ENCODE measurements at places on chromosomes 7 and 10. TPM values are rescaled to one million over a fixed set of nuclear protein-coding genes. Genes with fewer than 3 reads are reported as not detected.

The MAGI2 gene
- 3.7 TPM for polyA plus RNA-seq

The CNPY4 gene
- polyA plus RNA-seq = 33.8 TPM

The ZNF488 gene
- 3.5 TPM for polyA plus RNA-seq

The MSS51 gene
- polyA plus RNA-seq = 62.6 TPM

The ADCY1 gene
- 9.9 TPM for polyA plus RNA-seq

The CYP2C19 gene
- not detected for polyA plus RNA-seq

The PSMG3 gene
- 19.2 TPM for polyA plus RNA-seq

The GPR37 gene
- 17.8 TPM for polyA plus RNA-seq

The AZGP1 gene
- polyA plus RNA-seq = 13.2 TPM

The PIP4K2A gene
- polyA plus RNA-seq = 17.3 TPM

The GPAM gene
- polyA plus RNA-seq = 9.6 TPM

DNA sequence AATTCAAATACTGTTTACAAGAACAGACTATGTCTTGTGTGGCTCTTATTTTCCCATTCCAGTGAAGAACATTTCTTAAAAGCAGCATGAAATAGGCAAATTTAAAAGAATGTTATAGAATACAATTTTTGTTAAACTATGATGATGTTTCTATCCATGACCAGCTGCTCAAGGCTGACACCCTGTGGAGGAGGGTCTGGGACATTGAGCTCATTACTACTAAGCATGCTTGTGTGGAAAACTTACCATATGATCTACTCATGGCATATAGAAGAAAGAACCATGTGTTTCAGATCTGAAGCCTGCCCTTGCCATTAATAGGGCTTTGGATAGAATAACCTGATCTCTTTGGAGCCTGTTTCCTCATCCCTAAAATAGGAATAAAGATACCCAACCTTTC, 125.0 kb downstream of the FOXP2 start:
- no peak for DNase-seq

- no peak for DNase-seq
Observed at GRCh38 chr10:112562809-112563663, 116.0 kb downstream of the VTI1A start.

- no peak for DNase-seq
Observed at GRCh38 chr7:3416453-3416852, 115.4 kb downstream of the SDK1 start.

DNA sequence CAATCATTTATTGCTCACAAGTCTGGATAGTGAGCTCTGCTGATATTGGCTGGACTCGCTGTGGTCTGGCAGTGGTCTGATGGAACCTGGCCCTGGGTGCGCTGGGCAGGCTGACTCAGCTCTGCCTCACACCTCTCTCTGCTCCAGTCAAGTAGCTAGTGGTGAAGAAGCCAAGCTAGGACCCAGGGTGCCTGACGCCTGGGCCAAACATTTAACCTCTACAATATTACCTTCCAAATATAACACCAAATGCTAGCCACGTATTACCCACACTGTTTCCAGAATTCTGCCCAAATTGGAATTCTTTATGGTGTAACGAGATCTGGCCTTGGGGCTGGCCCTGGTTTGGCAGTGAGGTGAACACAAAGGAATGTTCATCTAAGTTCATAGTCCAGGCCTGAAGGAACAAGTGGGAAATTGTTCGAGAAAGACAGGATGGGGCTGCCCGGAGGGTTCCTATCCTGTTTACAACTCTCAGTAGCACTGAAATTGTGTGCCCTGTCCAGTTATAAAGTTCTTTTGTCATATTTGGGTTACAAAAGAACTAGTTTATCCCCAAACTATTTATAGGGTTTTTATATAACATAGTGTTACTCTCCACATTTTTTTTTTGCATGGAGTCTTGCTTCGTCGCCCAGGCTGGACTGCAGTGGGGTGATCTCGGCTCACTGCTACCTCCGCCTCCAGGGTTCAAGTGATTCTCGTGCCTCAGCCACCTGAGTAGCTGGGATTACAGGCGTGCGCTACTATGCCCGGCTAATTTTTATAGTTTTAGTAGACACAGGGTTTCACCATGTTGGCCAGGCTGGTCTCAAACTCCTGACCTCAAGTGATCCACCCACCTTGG, 16.3 kb downstream of the OR2AE1 start:
- no peak for DNase-seq

DNA sequence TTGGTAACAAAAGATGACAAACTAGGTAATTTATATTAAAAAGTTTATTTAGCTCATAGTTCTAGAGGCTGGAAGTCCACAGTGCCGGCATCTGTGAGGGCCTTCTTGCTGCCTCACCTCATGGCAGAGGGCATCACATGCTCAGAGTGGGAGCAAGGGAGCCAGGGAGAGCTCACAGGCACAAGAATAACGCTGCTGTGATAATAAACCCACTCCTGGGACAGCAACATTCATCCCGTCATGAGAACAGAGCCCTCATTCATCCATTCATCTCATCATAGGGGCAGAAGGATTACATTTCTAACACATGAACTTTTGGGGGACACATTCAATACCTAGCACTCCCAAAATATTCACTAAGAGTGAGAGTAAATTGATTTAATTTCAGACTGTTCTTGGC, 170.6 kb upstream of the AKR1E2 start:
- no peak for DNase-seq

- no peak for DNase-seq
Observed at GRCh38 chr7:35430547-35431153, 176.8 kb upstream of the TBX20 start.

- DNase-seq = no peak
Observed at GRCh38 chr7:131945957-131946544, 389.6 kb upstream of the PODXL start.

DNA sequence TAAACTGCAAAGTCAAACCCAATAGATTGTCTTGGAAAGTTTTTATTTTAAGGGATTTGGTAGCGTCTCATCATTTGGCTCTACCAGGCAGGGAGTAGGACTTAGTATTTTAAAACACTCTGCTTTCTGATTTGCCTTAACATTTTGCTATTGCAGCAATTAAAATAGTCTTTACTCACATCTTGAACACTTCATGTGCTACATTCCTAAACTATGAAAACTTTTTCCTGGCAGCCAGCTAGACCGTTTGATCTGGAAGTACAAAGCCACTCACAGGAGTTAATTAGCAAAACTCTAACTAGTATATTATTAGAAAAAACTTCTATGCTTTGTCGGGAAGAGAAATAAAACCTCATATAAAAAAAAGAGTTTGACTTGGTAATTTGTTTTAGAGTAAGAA, 111.4 kb downstream of the TFPI2 start:
- no peak for DNase-seq

DNA sequence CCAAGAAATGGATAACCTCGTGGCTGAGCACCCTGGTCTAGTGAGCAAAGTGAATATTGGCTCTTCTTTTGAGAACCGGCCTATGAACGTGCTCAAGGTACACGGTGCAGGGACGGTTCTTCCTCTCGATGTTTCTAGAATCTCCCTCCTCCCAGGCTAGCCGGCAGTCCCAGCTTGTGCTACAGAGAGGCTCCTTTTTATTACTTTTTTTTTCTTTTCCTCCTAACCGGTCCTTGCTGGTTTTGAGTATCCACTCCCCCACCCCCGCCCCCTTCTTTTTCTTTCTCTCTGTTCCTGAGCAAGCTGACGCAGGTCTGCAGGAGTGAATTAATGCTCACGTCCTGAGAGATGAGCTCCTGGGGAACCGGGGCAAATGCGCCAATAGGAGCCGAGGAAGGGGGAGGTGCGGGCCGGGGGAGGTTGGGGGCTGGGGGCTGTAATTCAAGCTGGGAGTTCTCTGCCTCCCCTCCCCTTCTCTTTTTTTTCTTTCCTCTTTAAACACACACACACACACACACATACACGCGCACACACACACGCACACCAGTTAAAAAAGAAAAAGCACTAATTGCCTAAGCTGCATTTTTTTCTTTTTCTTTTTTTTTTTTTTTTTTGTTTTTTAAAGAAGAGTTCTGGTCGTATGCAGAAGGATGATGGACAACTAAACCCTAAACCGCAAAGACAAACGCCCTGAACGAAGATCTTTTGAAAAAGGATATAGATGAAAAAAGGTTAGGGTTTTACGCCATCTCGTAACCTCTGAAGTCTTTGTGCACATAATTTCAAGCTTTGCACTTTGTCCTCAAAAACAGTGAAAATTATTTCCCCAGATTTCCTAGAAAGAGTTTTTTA, 6.6 kb downstream of the CPA2 start:
- peak; percentile 86 for DNase-seq

DNA sequence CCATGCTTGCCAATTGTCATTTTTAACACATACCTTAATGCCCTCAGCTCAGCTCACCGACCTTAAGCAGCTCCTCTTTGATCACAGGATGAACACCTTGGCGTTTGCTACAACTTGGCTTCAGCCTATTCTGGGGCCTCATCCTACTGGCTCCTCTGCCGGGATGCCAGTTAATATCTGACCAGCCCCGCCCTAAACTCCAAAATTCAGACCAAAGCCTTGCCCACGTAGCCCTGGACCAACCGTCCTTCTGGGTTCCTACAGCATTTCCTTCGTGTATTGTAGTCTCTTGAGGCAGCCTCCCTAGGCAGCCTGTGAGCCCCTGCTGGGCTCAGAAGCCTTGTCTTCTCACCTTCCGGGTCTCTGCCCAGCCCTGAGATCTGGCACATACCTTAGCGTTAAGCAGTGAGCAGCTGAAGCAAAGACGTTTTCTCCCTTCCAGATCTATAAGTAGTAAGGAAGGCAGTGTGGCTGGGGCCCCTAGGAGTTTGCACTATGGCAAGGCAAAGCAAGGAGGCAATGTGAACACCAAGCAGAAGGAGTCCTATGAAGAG, 836 bp downstream of the ENO4 start:
- DNase-seq = no peak

DNA sequence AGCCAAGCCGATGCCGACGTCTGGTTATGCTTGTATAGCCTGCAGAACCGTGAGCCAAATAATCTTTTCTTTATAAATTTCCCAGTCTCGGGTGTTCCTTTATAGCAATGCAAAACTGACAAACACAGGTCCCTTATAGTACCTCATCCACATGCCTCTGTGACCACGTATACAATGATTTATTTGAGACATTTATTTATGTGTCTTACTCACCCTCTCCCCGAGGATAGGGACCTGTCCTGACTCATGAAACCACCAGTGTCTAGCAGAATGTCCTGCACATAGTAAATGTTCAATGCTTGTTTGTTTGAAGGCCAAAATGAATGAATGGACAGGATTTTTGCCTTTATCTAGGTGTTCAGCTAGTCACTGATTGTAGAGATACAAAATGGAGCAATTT, 147.9 kb upstream of the FZD8 start:
- DNase-seq = no peak

GRCh38 chr10:76177936-76178335, 746.5 kb downstream of the LRMDA start:
- DNase-seq = no peak

DNA sequence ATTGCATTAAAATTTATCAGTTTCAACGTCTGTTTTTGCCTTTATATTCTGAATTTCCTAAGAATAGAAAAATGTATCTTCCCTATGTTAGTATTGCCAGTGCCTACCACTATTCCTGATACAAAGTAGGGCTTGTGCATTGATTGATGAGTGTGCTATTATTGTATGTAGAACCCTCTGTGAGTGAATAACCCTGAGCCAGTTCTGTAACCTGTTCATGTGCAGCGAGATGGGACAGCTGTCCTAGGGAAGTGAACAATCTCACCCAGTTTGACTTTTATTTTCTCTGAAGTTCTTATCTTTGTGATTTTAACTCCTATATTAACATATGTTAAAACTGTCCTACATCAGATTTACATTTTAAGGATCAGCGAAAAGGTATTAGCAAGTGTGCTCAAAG, 178.4 kb upstream of the ADO start:
- no peak for DNase-seq

- no peak for DNase-seq
Observed at GRCh38 chr7:158246960-158247673, 340.5 kb downstream of the PTPRN2 start.

DNA sequence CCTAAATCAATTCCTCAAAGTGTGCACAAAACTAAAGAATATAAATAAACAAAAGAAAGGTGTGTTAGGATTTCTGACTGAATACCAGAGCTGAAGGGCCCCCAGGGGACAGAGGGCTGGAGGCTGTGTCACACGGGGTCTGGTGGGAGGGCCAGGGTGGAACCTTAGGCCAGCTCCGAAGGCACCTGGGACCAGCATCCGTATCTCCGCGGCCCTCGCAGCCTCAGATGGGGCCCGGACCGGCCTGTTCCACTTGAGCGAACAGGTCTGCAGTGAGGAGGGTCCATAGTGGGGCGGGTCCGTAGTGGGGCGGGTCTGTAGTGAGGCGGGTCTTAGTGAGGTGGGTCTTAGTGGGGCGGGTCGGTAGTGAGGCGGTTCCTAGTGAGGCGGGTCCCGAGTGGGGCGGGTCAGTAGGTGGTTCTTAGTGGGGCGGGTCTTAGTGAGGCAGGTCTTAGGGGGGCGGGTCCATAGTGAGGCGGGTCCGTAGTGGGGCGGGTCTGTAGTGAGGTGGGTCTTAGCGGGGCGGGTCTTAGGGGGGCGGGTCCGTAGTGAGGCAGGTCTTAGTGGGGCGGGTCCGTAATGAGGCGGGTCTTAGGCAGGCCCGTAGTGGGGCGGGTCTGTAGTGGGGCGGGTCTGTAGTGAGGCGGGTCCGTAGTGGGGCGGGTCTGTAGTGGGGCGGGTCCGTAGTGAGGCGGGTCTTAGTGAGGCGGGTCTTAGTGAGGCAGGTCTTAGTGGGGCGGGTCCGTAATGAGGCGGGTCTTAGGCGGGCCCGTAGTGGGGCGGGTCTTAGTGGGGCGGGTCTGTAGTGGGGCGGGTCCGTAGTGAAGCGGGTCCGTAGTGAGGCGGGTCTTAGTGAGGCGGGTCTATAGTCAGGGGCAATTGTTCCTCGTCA, 15.1 kb downstream of the GPR146 start:
- DNase-seq = no peak

GRCh38 chr10:89086801-89087521, 96.4 kb downstream of the FAS start:
- DNase-seq = peak; percentile 51

DNA sequence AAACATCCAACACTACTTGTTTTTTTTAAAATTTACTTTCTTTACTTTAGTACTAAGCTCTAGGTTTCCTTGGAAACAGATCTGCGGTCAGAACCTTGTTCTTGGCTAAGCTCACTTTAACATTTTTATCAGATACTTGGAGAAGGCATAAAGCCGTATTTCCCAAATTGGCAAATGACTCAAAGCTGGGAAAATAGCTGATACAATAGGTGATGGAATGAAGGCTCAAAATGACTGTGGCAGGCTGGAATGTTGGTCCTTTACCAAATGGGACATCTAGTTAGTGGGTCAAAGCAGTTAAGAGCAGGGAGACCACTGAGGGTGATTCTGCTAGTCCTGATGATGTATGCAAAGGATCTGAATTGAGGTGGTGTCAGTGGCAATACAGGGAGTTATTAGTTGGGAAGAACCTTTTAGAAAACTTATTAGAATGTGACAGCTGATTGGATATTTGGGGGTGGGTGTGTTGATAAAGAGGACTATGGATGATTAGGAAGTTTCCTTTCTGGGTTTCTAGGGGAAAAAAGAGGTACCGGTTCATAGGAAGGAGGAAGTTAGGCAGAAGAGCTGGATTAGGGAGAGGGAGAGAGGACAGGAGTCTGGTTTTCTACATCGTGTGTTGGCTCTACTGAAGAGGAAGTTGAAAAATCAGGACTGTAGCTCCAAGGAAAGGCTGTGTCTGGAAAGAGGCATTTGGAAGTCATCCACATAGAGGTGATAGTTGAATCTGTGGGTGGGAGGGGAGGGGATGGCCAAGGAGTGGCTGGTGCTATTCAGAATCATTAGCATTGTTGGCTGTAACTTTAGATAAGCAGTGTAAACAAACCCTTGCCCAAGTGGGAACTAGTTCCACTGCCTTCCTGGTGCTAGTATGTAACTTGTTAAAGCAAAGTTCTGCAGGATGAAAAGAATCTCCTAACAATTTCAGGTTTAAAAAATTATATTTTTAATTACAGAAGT, 13.1 kb downstream of the PLCE1 start:
- no peak for DNase-seq
